ENCODE measurements at places on chromosomes 12 and 14.

DNA sequence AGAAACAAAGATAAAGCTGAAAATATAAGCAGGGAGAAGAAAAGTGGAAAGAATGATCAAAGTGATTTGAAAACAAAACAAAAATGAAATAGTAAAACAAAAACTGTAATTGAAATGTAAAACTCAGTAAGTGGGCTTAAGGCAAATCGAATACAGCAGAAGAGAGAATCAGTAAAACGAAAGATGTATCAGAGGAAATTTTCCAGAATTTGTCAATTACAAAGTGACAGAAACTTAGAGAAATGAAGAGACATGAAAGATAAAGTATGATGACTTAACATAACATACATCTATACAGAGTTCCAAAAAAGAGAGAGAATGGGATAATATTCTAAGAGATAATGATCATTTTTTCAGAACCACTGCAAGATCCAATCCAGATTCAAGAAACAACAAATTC, 10.5 kb downstream of the ZFC3H1 start:
- no peak for DNase-seq

GRCh38 chr12:4119157-4119761, 154.3 kb upstream of the CCND2 start:
- peak; percentile 79 for DNase-seq

GRCh38 chr12:90250766-90251165, 542.1 kb upstream of the ATP2B1 start:
- DNase-seq: no peak

DNA sequence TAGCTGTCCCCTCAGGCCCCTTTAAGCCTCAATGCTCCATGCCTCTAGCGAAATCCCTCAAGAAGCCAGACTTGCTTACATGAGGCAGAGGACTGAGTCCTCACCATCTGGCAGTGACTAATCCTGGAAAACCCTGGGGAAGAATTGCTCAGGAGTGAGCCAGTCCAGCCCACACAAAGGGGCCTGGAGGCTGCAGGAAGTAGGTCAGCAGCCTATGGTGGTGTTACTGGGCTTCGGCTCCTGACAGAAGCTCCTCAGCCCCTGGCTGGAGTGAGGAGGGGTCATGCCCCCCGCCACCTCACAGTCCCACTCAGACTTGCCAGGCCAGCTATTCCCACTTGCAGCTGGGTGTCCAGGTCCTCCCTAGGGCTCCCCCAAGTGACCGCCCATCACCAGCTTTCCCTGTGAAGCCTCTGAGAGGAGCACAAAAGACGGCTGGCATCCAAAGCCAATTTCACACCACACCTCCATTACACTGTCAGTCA, 250.5 kb downstream of the DPF3 start:
- DNase-seq: no peak

- DNase-seq: peak; percentile 78
These were observed 19.6 kb downstream of the POMT2 start for GRCh38 chr14:77301103-77301502.

- no peak for DNase-seq
These were observed 5.4 kb downstream of the IFFO1 start for GRCh38 chr12:6550294-6551062.

DNA sequence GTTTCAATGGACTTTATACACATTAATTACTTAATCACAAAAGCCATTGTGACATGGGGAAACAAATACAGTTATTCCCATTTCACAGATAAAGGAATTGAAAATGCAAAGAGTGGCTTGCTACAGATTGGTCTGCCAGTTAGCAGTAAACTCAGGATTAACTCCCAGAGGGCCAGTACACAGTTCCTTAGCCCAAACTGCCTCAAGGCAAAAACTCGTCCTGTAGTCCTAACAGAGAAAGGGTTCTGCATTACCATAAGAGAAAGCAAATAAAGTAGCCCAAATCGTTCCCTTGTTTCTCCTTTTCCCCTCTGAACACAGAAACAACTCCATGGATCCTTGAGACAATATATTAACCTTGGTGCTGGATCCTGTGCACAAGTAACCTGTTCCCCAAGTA, 274.4 kb downstream of the LRIG3 start:
- no peak for DNase-seq

- DNase-seq: no peak
These were observed 4.1 kb upstream of the CCER1 start for GRCh38 chr12:90959032-90959431.

DNA sequence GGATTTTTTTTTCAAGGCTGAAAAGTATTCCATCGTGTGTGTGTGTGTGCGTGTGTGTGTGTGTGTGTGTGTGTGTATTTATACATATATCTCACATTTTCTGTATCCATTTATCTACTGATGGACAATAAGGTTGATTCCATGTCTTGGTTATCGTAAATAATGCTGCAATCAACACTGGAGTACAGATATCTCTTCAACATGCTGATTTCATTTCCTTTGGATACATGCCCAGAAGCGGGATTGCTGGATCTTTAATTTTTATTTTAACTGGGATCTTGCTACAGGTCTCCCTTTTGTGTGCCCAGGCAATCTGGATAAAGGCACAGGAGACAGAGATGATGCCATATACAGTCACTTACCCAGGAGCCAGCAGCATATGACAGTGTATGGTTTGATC, 338.1 kb downstream of the SOX5 start:
- no peak for DNase-seq

- no peak for DNase-seq
These were observed 5.3 kb downstream of the DYRK4 start for GRCh38 chr12:4567073-4567881.

- no peak for DNase-seq
These were observed 430.0 kb downstream of the CCDC91 start for GRCh38 chr12:28620281-28620680.

DNA sequence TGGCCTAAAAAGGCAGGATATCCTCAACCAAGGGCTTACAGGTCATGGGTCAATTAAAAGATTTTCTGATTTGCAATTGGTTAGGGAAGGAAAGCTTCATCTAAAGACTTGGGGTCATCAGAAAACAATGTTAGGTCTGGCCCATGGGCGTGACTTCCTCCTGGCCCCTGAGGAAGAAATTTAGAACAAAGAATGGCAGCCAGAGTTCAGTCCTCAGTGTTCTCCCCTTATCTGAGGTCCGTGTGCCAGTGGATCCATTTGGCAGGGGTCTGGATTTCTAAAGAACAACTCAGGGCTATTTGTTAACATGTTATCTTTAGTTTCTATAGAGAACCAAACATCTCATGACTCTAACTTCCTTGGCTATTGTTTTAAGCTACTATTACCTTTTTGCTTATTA, 27.8 kb upstream of the NFYB start:
- DNase-seq: no peak

DNA sequence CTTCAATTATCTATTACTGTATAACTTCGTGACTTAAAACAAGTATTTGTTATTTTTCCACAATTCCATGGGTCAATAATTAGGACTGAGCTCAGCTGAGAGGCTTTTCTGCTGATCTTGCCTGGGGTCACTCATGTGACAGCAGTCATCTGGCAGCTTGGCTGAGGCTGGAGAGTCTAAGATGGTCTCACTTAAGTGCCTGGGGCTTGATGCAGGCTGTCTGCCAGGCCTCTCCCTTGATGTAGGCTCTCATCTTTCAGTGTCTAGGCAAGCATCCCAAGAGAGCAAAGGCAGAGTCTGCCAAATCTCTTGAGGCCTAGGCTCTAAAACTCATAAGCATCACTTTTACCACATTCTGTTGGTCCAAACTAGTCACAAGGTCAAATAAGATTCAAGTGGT, 93.2 kb downstream of the NKX2-1 start:
- no peak for DNase-seq

- no peak for DNase-seq
These were observed 140.1 kb downstream of the DHRS2 start for GRCh38 chr14:23776296-23776695.

DNA sequence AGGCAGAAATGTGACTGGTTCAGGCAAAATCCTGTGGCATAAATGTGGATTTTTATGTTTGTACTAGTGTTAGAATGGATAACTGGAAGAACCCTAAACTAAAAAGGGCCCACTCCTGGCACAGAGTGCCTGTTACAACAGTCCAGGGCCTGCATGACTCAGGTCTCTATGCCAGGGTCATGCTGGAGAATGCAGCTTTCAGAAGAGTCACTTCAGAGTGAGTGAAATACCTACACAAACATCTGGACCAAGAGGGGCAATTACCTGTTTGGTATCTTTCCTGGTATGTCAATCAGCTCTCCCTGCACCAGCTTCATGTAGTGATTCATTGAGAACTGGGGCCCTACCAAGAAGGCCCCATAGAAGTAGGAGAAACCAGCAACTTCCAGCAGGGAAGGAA, 10.0 kb downstream of the EMG1 start:
- DNase-seq: no peak

GRCh38 chr12:28446031-28446430, 255.8 kb downstream of the CCDC91 start:
- DNase-seq: no peak

DNA sequence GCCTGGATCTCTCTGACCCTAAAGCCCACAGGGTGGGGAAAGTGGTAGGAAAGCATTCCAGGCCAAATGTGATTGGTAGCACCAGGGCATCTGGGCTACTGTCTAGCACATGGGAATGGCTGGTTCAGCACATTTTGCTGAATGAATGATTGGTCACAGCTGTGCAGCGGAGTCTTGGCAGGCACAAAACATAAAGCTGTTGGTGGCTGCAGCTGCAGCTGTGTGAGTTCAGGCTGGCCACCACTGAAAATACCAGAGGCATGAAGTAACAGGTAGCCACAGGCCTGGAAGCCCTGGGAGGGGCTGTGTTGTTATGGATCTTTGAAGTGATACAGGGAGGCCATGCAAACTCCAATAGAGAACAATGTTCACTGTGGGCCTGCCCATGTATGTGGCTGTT, 72.7 kb downstream of the MYRFL start:
- DNase-seq: no peak

GRCh38 chr14:23284654-23285529, 1.0 kb downstream of the HOMEZ start:
- DNase-seq: no peak

DNA sequence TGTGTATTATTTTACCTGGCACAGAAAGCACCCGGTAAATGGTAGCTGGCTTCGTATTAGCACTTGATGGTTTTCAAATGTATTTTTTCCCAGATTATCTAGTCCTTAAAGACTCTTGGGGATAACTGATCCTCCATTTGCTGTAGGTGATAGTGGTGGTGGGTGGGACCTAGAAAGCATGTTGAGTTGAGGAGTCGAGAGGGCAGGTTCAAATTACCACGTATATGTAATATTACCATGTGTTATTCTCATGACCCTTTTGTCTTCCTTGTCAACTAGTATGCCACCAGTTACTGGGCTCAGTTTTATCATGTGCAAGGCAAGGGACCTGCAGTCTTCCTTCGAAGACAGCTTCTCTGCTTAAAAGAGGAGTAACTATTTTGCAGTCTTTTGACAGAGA, 1.8 kb downstream of the GLRX5 start:
- no peak for DNase-seq

DNA sequence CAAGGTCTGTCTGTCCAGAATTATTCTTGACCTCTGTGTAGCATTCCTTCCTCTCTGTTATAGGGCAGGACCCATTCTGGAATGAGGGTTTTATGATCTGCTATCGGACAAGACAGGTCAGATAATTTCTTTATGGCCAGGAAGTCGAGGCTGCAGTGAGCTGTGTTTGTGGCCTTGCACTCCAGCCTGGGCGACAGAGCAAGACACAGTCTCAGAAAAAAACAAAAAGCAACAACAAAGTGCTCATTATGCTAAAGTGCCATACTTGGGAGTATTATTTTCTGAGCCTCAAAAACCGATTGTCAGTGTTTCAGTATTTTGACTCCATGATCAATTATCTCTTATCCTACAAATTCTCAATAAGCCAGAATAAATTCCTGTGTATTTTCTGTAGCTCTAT, 4.1 kb downstream of the CIPC start:
- DNase-seq: no peak

DNA sequence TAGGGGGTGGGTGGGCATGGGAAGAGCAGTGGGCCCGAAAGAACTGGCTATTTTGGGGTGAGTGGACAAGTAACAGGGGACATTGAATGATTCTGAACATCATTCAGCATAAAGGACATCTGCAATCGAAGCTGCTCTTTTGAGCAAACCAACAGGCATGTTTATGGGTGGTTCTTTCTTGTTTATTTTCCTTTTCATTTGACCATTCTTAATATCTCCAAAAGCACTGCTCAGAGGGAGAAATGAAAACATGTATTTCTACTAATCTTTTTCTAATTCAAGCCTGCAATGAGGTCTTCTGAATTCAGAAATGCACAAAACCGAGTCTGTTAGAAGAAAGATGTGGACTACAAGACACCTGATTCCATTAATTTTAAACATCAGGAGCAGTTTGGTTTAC, 54.0 kb downstream of the NUAK1 start:
- DNase-seq: no peak

DNA sequence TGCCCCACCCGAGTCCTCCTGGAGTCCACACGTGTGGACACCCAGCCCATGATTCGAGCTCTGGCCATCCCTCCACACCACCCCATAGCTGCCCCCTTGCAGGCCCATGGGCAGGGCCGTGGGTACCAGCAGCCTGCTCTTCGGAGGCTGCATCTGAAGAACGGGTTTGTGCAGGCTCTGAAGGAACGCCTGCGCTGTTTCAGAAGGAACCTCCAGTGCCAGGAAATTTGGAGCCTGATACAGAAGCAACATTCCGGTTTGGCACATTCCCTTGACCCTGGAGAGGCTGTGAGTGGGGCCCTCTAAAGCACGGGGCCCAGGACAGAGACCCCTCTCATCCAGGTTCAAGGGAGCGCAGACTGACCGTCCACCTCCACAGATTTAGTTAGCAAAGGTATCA, 57.0 kb downstream of the ZNF664 start:
- DNase-seq: no peak

- no peak for DNase-seq
These were observed 5.5 kb downstream of the TMEM63C start for GRCh38 chr14:77186911-77187648.

GRCh38 chr12:63406781-63407180, 255.8 kb upstream of the AVPR1A start:
- no peak for DNase-seq
